ENCODE measurements at places on chromosomes 5 and 9.

DNA sequence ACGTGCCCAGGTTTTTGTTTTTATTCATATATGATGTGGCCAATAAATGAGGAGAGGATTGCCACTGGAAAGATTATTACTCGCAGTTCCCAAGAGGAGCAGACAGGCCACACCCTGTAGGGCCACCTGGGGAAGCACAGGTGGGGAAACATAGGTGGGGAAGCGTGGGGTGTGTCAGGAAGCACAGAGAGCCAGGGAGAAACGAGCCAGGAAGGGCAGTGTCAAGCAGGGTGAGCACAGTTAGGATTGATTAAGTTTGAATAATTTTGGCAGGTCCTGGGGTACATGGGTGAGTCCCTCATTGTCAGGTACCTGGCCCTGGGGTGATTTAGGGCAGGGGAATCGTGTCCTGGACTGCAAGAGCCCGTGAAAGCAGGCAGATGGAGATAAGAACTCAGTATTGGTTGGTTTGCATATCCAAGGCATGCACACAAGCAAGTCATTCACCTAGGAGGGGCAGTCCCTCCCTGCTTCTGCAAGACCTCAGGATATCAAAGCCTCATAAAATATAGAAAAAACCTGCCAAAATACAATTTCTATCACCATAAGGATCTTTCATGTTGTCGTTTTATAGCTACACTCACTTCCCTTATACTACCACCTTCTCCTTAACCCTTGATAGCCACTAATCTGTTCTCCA is 22.4 kb downstream of the MVB12B start:
- DNase-seq: no peak

GRCh38 chr9:122367774-122368460 is 2.9 kb upstream of the PTGS1 start:
- DNase-seq: no peak

- DNase-seq: no peak
These were observed 85.9 kb upstream of the FAM120A start for GRCh38 chr9:93365427-93366118.

DNA sequence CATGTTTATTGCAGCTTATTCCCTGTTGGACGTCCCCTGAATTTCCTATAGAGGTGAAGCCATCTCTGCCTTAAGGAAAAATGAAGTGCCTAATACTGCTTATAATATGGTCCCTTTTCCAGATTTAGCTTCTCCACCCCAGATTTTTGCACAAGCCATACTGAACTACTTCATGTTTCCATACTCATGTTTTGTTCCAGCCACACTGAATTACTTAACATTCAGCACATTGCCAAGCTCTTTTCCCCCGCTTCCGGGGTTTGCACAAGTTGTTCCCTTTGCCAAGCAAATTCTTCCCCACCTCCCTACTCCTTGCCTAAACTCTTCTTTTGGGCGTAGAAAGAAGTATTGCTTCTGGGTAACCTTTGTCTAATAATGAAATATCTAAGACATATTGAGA is 1.7 kb upstream of the CNTRL start:
- no peak for DNase-seq

GRCh38 chr9:108041551-108041950 is 552.0 kb upstream of the KLF4 start:
- no peak for DNase-seq

DNA sequence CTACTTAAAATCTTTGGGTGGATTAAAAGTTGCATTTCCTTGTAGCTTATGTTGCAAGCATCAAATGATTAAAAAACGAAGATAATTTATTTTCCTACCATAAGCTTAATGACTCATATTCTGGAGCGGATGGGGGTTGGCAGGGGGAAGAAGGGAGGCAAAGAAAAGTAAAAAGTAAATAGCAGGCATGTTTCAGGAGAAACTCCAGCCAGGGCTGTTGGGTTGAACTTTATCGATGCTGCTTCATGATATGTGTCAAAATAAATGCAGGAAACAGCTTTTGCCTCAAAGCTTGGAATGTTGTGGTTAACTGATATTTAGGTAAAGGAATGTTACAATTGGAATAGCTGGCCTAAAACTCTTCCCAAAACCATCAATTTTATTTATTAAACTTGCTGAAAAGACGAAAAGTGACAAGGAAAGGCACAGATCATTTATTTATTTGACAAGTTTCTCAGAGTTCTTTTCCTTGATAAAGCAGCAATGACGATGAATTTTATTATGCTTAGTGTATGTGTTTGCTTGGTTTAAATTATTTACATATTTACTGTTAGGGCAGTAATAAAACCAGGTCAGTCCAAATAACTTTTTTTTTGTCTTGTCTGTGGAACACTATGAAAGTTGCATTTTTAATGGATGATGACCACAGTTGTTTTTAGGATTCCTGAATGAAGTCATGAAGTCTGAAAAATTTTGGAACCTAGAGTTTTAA is 177.9 kb downstream of the PCSK1 start:
- DNase-seq: no peak

GRCh38 chr5:180154821-180155364 is 54.1 kb downstream of the RASGEF1C start:
- no peak for DNase-seq

- DNase-seq: no peak
These were observed 182.0 kb upstream of the MOCS2 start for GRCh38 chr5:53291528-53291927.

DNA sequence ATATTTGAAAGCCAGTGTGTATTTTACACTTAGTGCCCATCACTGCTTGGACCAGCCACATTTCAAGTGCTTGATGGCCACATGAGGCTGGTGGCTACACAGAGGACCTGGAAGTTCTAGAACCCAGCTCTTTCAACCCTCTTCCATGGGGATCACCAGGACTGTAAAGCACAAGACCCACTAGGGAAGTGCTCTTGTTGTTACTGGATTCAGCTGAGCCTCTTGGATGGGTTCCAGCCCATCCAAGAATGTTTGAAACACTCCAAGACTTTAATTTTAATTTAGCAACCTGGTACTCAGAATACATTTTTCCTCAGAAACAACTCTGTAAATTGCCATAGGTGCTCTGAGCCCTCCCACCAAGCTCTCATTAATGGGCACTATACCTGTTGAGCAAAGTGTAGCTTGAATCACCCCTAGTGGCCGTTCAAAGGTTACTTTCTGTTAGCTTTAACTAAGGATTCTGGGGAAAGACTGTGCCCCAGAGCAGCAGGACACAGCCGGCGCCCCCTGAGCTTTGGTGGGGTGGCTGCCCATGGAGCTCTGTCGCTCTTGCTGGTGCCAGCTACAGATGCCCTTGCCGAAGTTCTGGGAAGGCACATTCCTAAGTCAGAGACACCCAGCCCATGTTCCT is 212.4 kb downstream of the HSD17B3 start:
- DNase-seq: no peak

- no peak for DNase-seq
These were observed 627.2 kb downstream of the ISL1 start for GRCh38 chr5:52010454-52010853.

- no peak for DNase-seq
These were observed 45.7 kb upstream of the FAM170A start for GRCh38 chr5:119583684-119584083.

- DNase-seq: no peak
These were observed 70.3 kb downstream of the MAP1B start for GRCh38 chr5:72177538-72177937.

DNA sequence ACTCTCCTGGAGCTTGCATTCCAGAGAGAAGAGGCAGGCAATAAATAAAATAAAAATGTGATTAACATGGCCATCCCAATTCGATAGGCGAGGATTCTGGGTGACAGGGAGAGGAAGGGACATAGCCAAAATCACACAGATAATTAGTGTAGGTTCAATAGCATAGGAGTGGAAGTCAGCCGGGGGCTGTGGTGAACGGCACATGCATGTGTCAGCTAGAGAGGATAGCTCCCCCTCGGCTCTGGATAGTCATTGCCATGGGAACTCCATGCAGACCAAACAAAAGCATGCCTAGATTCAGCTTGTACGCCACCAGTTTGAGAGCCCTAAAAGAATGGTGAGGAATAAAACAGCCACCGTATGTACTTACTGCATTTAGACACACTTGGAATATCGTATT is 223.5 kb downstream of the GRIA1 start:
- DNase-seq: no peak

- DNase-seq: no peak
These were observed 648.0 kb downstream of the BRINP1 start for GRCh38 chr9:118721276-118721675.

DNA sequence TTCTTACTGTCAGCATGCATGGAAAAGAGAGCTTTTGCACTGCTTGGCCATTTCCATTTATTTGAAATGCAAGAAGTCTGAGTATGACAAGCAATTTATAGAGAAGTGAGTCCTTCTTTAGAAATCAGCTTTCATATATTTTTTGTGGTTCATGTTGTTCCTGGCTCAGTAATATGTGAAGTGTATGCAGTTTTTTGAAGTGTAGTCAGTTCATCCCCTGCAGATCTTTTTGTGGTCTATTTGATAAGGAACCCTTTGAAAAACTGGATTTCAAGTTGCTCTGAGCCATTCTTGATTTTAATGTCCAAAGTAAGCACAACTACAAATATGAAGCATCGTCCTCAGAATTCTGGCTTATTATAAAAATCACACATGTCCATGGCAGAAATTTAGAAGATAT is 294.1 kb upstream of the SMC2 start:
- DNase-seq: no peak

DNA sequence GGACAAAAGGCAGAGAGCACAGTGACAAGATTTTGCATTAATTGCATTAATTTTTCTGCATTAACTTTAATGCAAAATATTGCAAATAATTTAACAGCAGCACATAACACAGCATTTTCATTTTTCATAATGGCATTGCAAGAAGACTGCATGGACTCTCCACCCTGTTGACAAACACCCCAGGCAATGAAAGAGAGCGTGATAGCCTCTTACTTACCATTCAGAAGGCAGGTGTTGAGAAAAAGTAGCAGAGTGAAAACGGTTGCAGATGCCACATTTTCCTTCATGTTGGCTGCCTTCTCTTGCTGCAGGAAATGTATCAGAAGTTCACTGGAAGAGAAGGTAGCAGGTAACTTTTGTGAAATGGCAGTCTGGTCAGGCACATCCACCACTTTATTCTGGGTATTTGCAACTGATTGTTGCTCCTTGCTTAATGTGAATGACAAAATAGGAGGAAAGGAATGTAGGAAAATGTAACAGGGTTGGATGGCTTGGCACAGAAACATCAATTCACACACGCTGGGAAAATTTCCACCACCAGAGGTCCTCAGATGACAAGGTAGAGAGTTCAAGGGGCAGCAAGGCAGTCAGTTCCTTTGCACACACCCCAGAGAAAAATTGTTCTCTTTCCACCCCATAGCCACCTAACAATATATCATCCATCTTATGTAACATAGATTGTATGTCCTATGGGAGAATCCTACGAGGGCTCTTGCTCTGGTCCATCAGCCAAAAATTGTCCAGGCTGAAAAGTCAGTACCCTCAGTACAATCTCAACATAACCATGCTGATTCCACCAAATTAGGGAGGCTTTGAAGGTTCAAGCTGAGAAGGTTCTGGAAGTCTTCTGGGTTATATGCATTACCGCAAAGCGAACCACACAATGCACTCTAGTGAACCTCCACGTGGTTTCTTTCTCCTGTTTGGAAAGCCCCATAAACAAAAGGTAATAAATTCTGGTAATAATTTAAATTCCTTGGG is 41.9 kb upstream of the AGXT2 start:
- DNase-seq: peak; percentile 54

- no peak for DNase-seq
These were observed 110.2 kb upstream of the MYO10 start for GRCh38 chr5:17046320-17046719.

DNA sequence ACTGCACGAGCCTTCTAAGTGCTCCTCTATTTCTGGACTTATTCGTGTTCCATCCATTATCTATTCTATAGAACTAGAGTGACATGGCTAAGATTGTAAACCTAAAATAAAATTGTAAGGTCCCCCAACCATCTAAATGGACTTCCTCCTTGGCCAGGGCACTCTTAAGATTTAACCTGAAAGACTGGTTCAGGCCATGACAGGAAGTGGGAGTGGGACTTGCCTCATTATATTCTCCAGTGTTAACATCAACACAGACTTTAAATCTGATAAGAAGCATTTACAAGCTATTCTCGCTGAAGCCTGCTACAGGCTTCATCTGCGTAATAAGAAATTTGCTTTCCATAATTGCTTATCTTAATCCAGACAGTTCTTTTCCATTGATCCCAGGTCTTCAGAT is 117.0 kb downstream of the SSBP2 start:
- no peak for DNase-seq

DNA sequence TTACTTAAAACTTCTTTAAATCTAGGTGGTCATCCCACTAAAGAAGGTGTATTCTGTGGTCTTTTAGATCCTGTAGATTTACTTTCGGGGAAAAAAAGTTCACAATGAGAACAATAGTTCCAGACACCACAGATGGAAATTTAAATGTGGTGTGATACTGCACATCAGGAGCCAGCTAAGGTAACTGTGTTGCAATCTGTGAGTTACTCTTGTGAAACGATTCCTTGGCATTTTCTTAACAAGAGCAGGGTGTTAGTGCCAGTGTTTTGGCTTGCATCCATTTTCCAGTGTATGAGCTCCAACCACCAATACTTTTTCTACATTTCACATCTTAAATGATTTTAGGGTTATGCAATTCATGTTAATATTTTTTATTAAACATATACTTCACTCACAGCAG is 674.5 kb downstream of the CETN3 start:
- DNase-seq: no peak

DNA sequence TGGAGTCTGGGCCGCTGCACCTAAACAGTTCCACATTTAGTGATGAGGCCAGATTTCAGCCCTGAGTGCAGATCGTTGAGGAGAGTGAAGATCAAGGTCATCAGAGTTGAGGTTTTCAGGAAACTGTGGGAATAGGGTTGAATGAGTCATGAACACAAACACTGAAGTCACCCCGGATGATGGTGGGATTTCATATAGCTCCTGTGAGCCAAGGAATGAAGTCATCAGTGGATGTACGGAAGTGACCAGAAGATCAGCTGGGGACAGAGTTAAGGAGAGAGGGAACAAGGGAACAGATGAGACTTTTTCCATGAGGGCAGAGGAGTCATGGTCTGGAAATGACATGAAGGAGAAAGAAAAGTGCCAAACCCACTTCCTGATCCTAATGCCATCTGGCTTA is 36.5 kb downstream of the PALM2AKAP2 start:
- no peak for DNase-seq

DNA sequence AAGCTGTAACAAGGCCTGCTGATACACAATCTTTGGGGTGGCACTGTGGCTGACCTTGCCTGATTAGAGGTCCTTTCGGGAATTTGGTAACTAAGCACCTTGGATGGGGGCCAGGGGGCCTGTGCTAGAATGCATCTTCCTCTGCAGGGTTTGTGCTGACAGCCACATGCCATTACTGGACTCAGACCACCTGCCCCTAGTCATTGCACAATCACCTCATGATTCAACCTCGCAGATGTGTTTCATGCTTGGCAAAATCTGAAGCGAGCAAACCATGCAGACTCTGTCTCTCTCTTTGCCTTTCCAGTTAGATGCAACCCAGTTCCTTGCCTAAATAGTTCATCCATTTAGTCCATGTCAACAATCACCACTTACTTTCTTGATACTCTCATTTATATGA is 96.5 kb upstream of the ERCC6L2 start:
- DNase-seq: no peak

- no peak for DNase-seq
These were observed 211.2 kb downstream of the CD180 start for GRCh38 chr5:66985417-66985816.

GRCh38 chr5:35091704-35092103 is 44.0 kb upstream of the AGXT2 start:
- no peak for DNase-seq

- DNase-seq: no peak
These were observed 136.4 kb downstream of the SAXO1 start for GRCh38 chr9:18896531-18897179.

- DNase-seq: no peak
These were observed 14.7 kb upstream of the TDRD7 start for GRCh38 chr9:97397220-97397619.

Data from CD4-positive, alpha-beta T cell treated with Interleukin-17A for 1 hour (primary cell).